ENCODE measurements at places on chromosomes 16 and 17.

- DNase-seq, result no peak
Measured at GRCh38 chr16:65981057-65981456, 385.4 kb upstream of the CDH5 start.

- no peak for DNase-seq
Measured at GRCh38 chr17:67850991-67851631, 25.8 kb downstream of the BPTF start.

GRCh38 chr16:87203060-87203656, 114.0 kb downstream of the C16orf95 start:
- no peak for DNase-seq

GRCh38 chr16:74252329-74252728, 44.3 kb upstream of the PSMD7 start:
- DNase-seq, result no peak

GRCh38 chr17:9239246-9239792, 218.0 kb downstream of the NTN1 start:
- no peak for DNase-seq

DNA sequence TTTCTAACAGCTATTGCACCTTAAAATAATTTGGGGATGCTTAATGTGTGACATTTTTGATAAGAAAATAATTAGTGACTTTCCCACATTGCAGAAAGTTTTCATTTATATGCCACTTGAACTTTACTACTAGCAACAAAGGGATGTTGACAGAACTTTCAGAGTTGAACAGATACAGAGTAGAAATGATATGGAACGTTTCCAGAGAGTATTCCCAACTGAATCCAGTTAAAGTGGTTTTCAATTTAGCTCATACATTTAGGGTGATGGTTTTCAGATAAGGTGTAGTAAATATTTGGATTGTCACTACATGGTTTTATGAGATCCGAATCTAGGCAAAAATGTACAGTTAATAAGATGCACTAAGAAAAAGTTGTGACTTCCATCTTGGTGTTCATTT, 17.3 kb downstream of the MAP2K4 start:
- DNase-seq, result no peak

- DNase-seq, result no peak
Measured at GRCh38 chr17:34154961-34155730, 99.9 kb upstream of the CCL2 start.

GRCh38 chr16:85835956-85836705, 36.6 kb downstream of the COX4I1 start:
- no peak for DNase-seq

DNA sequence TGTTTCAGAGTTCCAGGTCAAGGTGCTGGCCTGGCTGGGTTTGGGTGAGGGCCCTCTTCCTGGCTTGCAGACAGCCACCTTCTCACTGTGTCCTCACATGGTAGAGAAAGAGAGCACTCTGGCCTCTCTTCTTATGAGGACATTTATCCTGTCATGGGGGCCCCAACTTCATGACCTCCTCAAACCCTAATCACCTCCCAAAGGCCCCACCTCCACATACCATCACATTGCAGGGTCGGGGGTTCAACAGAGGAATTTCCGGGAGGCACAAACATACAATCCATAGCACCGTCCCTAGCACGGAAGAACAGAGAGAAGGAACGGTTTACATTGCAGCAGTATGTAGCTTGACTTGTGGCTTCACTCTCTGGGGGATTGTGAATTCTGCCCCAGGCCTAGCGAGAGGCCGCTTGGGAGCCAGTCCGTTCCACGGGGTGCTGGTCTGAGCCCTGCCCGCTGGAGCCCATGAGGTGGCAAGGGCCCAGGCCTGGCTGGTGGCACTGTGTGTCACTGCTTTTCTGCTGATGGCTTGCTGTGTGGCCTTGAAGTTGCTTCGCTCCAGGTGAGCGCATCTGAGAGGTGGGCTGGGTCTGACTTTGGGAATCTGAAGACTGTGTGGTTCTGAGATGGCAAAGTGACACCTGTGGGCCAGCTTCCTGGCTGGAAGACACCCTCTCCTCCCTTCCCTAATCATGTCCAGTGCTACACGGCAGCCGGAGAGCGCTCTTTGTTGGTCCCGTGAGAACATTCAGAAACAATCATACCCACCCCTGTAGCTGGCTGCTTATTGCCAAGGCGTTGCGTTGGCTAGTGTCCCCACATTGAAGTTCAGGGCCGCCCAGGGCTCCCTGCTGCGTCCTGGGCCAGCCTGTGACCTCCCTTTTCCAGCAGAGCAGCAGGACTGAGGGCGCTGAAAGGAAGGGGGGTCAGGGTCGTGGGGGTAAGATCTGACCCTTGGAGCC, 98.3 kb downstream of the CMIP start:
- no peak for DNase-seq

DNA sequence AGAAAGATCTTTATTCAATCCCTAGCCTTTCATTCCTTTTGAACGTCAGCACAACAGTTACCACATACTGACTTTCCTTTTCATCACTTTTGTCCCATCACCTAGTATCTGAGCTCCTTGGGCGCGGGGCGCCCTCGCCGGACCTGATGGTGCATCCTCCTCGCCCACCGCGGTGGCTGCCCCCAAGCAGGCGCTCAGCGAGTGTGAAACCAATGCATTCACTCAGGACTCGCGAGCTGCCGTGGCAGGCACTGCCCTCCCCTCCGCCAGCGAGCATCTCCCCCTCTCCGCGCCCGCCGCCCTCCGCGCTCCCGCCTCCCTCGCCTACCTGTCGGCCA, 756 bp downstream of the KLHL11 start:
- DNase-seq, result no peak

GRCh38 chr16:59044616-59045015, 310.5 kb upstream of the GOT2 start:
- no peak for DNase-seq

- no peak for DNase-seq
Measured at GRCh38 chr17:63701868-63702720, 2.2 kb upstream of the LIMD2 start.

DNA sequence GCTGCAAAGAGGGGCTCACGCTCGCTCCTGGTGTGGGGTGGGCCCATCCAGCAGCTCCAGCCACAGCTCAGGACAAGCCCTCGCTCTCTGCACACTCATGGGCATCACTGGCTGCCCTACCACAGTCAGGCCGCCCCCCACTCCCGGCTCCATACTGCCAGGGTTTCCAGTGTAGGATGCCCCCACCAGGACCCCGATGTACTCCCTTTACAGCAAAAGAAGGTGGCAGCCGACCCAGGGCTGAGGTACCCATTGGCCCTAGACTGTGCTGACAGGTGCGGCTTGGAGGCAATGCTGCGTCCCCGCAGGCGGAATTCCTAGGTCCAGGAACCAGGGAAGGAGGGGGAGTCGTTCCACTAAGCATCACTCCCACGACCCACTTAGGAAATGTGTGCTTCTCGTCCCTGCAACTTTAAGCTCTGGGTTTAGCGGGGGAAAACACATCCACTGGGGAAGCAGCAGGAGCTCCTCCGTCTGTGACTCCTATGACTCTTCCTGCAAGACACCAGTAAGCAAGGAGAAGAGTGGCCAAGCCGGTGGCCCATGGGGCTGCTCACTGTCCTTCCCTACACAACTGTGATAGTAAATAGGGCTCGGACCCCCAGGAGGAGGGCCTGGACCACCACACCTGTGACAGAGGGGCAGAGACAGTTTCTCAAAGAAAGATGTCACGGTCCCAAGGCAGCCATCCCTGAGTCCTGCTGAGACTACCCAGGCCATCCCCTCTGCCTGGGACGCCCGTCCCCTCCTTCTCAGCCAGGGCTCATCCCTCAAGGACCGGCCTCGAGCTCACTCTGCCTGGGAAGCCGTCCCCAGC, 13.1 kb downstream of the CORO7 start:
- DNase-seq, result no peak

DNA sequence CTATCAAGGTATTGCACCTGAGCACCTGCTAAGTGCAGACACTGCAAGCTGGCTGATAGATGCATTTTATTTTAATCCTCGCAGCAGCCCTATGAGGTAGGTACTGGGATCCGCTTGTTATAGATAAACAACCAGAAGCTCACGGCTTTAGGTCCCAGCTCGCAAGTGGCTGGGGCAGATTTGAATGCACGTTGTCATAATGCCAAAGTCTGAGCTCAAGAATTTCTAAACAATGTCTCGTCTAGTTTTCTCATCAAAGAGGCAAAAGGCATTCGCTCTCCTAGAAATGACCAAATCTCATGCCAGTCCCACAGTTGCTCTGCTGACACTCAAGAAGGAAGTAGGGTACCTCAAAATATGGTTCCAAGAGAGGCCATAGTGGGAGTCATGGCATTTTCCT, 20.5 kb downstream of the SOX9 start:
- DNase-seq, result no peak

Data from NCI-H1105 treated with DMSO at 0.1 percent for 48 hours (cell line).